ENCODE measurements at places on chromosomes 5 and 9.
A peak's percentile ranks its signal among the peaks of the same experiment; 100 is the strongest.

DNA sequence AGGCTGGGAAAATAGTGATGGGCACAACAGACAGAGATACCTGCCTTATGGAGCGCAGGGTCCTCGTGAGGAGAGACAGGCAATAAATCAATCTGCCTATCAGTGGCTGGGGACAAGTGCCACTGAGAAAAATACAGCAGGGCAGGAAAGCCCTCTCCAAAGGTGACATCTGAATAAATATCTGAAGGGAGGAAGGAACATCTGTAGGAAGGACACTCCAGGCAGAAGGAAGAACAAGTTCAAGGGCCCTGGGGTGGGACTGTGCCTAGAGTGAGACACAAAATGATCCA is 53.7 kb upstream of the SLC25A51 start:
- DNase-seq = no peak

DNA sequence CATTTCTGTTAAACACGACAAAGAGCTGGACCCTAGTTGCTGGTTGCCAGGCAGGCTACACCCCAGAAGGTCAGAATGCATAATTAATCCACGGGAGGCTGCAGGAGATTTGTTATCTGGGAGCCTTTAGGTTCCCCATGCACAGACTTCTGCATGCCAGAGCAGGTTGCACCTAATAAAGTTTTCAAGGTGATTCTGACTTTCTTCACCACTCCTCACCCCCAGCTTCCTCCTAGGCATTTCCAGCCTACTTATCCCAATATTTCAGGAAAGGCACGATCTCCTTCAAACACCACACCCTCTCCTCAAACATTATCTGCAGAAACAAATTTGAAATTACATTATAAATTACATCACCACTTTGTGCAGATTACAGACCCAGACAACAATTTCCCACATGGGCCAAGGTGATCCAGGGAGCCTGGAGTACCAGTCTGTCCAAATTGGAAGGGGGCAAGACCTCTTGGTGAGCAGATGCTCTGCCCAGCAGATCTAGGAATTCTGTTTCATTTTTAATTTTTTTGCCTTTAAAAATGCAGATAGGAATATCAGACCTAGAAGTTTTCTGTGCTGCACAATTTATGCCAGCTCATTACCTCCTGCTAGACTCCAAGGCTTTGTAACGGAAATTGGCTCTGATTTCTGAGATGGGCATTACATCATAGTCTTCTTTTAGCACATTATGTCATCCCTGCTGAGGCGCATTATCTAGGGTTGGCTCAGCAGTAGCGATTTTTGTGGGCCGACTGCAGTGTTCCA is 363.4 kb upstream of the SLC30A5 start:
- DNase-seq = no peak

DNA sequence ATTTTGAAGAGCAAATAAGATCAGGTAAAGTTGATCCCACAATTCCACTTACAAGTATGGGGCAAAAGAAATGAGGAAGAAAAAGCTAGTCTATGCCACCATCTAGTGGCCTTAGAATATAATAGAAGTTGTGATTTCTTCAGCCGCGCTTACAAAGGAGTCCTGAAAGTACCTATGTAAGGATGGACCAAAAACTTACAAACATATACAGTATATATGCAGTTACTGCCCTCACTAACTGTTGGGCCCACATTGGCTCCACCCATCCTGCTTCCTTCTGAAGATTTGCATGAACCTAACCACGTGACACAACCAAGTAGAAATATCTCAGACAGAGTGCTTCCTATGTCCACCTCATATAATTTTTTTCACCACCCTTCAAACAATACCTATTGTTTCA is 11.7 kb upstream of the OR13D1 start:
- no peak for DNase-seq

DNA sequence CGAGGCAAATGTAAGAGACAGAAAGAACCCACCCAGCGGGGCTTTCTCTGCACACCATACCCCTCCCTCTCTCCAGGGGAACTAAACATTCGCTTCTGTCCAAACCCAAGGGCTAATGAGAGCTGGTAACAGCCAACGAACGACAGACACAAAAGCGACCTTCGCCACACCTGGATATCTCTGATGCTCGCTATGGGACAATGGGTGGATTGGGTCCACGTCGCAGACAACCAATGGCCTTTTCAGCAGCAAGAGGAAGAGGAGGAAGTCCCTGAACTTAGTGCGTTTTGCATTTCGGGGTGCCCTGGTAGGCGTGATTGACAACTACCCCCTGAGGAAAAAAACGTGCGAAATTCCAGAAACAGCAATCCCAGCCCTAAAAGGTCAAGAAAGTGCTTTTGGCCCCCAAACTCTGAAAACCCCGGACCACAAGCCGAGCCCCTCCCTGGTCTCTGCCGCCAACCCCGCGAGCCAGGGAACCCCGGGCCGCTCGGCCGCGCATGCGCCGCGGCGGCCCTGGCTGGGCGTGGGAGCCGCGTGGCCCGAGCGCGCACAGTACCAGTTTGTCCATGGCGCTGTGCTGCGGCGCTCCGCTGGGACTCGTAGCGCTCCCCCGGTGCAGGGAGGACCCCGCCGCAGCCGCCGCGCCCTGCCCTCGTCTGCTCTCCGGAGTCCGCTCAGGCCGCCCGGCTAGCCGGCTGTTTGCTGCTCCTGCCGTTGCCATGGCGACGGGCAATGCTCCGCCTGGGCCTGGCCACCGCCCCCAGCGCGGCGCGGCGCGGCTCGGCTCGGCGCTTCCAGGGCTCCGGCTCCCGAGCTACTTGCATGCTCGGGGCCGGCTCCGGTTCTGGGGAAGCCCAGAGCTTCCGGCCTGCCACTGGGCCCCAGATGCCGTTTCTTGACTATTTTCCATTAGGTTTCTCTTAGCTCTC is 66.9 kb upstream of the DNAH5 start:
- no peak for DNase-seq

DNA sequence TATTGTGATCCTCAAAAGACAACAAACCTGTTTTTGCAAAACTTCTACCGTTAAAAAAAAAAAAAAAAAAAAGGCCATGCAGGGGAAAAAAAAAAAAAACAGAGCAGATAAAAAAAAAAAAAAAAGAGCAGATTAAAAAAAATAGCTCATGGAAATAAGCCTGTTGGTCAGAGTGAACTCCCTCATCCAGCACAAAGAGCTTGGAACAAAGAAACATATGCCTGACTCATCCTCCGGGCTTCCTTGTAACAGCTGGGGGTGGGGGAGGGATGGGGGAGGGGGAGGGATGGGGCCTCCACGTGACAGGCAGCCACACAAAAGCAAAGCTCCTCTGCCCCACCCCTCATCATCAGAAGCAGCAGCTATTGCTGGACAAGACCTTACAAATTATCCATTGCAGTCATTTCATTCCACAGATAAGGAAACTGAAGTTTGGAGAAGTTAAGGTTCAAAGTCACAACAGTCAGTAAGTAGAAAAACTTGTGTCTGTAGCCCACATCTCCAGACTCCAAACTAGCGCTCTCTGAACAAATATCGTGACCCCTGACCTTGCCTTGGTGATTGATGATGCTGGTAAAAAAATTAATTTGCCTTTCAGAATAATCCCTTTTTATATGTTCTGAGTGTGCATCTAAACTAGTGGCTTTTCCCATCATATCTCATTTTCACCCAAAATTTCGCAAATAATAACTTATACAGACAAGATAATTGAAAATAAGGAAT is 38.9 kb downstream of the SLC35D2 start:
- DNase-seq = no peak

- DNase-seq = no peak
Observed at GRCh38 chr5:107990881-107991810, 320.4 kb upstream of the EFNA5 start.

GRCh38 chr9:86454701-86455615 is 100.7 kb upstream of the TUT7 start:
- no peak for DNase-seq

GRCh38 chr9:38227061-38227540 is 158.1 kb upstream of the SHB start:
- DNase-seq = peak; percentile 49

GRCh38 chr5:41848983-41849382 is 21.2 kb downstream of the OXCT1 start:
- no peak for DNase-seq

- DNase-seq = no peak
Observed at GRCh38 chr5:38344891-38345290, 86.5 kb downstream of the EGFLAM start.
